Esophagus squamous epithelium (tissue), 5 donors: ENCODE measurements at places on chromosomes 4 and X.

- DNase-seq = no peak
These were observed 77.7 kb upstream of the DCAF8L1 start for GRCh38 chrX:28058901-28059300.

GRCh38 chrX:42269186-42269585 is 345.8 kb upstream of the CASK start:
- no peak for DNase-seq

DNA sequence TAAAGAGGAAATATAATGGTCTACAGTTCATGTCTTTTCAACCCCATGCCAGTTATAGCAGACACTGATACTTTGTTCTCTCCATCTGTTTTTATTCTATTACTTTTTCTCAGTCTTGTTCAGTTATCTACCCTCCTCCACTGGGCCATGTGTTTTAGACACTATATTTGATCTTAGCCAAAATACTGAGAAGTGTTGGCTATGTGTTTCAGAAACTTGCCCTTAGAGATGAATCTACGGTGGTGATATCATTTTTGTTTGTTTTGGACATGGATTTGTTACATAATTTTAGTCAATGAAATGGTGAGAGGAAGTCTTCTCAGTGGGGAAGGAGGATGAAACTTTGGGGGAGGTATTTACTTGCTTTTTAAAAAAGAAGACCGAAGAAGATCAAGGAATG is 211.5 kb upstream of the DDX53 start:
- no peak for DNase-seq

GRCh38 chr4:147351083-147351787 is 129.7 kb upstream of the EDNRA start:
- DNase-seq = no peak

DNA sequence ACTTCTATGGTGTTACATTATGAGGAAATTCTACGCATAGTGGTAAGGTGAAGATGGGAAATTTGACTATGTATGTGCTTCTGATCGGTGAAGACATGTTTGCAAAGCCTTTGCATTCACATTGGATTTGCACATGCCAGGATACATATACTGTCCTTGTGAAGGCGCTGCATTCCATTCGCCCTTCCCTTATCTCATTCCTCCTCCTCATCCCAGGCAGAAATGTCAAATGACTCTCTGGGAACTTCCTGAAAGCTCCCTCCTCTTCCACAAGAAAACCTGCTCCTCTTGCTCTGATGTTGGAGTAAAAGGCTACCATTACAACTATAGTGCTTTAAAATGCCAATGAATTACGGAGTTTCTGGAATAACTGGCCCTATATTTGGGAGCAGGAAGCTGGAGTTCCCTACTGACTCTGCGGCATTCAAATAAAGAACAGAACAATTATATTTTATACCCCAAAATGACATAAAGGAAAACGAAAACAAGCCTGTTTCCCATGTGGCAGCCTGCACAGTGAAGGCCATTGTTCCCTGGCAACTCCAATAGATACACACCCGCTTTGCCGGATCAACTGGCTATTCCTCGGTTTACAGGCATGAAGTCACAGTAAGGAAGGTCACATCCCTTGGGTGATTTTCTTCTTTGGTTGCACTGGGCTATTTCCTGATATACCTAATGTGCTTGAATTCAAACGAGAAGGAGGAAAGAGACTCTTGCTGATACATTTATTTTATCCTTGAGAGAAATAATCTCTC is 84.5 kb downstream of the AREG start:
- no peak for DNase-seq

GRCh38 chr4:815464-816146 is 10.3 kb downstream of the CPLX1 start:
- no peak for DNase-seq

GRCh38 chr4:12487000-12487399 is 997.1 kb downstream of the RAB28 start:
- DNase-seq = no peak

- no peak for DNase-seq
These were observed 181.2 kb downstream of the AFF2 start for GRCh38 chrX:148681605-148682004.

- DNase-seq = no peak
These were observed 741 bp downstream of the SPATA18 start for GRCh38 chr4:52051615-52052474.

- no peak for DNase-seq
These were observed 31.8 kb upstream of the ZCCHC13 start for GRCh38 chrX:74272230-74272629.

GRCh38 chr4:8504279-8505007 is 63.9 kb downstream of the TRMT44 start:
- no peak for DNase-seq

DNA sequence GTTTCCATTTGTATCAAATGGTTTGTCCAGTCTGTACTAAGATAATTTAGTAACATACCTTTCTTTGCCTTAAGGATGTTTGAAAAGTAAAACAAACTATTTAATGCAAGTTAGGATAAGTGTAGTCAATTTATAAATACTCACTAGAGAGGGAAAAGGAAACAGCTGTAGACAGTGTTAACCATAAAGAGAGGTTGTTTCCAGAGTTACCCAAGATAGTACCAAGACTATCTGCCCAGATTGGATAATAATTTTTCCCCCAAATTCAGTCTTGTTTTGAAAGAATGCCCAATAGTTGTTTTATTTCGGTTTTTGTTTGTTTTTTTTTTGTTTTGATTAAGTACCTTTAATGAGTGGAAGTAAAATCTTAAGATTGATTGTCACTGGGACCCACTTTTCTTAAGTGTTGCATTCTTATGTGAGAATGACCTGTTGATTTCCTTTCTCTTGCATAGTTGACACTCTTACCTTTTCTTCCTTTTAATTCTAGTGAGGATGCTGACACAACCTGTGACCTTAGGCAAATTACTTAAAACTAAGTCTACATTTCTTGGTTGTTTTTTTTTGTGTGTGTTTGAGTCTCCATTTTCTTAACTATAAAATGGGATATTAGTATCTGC is 12.8 kb downstream of the AFF1 start:
- no peak for DNase-seq

GRCh38 chr4:74692972-74693371 is 101.4 kb downstream of the BTC start:
- DNase-seq = no peak

DNA sequence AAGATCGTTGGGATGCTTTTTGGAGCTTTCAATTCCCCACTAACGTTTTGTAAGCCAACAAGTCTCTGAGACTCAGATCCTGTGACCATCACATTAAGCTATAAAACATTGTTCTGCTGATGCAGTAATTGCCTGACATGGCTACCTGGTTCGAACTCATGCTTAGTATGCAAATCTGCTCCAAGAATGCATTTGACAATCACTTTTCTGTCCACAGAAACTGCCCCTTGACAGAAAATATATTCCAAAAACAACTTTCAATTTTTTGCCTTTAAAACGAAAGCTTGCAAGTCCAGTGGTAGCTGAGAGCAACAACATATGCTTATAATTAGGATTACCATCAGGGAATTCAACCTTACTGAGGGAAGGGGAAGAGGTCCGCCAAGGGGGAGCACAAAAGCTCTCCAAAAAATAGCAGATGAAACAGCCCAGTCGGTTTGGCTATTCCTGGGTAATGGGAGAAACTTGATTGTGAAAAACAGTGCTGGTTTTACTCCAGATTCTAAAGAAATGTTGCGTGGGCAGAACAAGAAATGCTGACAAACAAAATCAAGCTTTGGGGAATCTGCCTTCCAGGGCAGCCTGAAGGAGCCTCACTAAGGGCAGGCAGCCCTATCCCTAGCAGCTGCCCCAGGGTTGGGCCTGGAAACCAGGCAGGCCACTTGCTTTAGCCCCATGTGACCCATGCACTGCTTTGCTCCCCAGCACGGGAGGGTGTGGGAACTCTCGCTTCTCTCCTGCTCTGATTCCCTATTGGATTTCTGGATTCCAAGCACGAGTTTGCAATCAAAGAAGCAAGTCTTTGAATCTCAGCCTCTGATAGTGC is 160.7 kb upstream of the LDB2 start:
- DNase-seq = no peak

DNA sequence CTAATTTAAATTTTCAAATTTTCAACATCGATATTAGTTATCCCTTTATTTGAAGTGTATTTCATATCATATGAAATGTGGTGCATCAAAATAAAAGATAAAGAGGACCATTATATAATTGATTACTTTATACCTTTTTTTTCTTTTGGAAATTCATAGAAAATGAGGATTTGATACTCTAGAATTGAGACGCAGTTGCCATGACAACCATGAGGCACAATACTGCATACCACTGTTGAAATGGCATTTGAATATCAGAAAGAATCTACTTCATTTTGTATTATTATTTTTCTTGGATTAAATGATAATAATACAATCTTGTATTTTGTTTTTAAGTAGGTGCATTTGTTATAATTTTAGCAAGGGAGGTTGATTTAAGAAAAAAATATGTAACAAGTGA is 323.1 kb downstream of the PCDH18 start:
- no peak for DNase-seq

DNA sequence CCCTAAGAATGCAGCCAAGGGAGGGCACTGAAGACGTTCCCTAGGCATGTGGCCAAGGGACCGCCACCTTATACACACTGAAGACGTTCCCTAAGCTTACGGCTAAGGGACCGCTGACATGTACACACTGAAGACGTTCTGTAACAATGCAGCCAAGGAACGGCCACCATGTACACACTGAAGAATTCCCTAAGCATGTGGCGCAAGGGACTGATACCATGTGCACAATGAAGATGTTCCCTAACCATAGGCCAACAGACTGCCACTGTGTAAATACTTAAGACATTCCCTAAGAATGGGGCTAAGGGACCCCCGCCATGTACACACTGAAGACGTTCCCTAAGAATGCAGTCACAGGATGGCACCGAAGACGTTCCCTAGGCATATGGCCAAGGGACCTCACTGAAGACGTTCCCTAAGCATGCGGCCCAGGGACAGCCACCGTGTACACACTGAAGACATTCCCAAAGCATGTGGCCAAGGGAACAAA is 36.1 kb downstream of the DHRSX start:
- DNase-seq = no peak

- DNase-seq = no peak
These were observed 15.8 kb upstream of the CT45A1 start for GRCh38 chrX:135697601-135698000.

DNA sequence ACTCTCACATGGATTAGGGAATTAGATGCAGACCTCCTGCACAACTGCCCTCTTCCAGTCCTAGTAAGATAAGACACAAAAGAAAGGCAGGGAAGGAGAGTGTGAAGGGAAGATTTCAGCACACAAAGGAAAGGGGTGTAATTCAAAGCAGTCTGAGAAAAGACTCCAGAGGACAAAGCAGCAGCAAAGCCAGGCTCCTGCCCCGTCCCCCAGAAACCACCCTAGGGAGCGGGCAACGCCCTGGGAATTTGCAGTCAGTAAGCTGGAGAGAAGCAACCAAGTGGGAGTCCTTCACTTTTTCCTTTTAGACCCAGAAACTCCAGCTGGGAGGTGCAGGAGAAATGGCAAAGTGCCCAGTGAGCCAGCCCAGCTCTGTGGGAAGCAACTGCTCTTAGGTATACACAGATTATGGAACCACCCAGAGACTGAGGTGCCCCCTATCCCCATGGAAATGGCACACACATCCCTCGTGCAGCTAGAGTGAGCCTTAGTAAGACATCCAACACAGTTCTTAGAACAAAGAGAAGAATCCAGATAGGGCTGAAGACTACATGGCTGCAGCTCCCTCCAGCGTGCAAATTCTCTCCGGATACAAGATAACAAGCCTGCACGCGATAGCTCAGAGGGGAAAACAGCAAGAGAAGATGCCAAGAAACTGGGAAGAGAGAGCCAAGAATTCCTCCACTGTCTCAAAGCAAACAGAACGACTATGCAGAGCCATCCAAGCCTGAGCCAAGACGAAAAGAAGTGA is 26.5 kb upstream of the IRAK1 start:
- DNase-seq = no peak

DNA sequence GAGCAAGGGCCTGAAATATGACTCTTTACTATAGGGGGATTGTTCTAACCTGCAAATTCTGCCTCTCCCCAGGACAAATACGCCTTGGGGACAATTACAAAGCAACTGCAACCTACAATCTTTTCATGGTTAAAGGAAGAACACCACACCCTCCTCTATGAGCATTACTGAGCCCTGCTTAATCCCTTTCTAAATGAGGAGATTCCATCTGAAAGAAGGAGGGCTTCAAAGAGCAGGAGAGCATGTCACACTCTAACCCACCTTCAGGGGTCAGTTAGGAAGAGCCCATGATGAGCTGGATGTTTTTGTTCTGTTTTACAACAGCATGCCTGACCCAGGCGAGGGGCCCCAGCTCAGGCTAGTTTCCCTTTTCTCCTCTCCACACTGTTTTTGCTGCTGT is 134.0 kb upstream of the ANXA3 start:
- DNase-seq = no peak
